Endothelial cell (in vitro differentiated cells): ENCODE measurements at places on chromosomes 6 and 20. TPM values are rescaled to one million over a fixed set of nuclear protein-coding genes. Genes with fewer than 3 reads are reported as not detected.

Gene HLA-DQB1
- 22.0 TPM for total RNA-seq

Gene RAB23
- total RNA-seq, result 8.1 TPM

Gene DDRGK1
- total RNA-seq, result 45.3 TPM

Gene GABRR1
- total RNA-seq, result not detected

Gene SPATA25
- 0.62 TPM for total RNA-seq

Gene APCDD1L
- not detected for total RNA-seq

Gene HDAC2
- 185 TPM for total RNA-seq

Gene GSTA2
- not detected for total RNA-seq

Gene BMP6
- 0.97 TPM for total RNA-seq

Gene REM1
- total RNA-seq, result not detected

DNA sequence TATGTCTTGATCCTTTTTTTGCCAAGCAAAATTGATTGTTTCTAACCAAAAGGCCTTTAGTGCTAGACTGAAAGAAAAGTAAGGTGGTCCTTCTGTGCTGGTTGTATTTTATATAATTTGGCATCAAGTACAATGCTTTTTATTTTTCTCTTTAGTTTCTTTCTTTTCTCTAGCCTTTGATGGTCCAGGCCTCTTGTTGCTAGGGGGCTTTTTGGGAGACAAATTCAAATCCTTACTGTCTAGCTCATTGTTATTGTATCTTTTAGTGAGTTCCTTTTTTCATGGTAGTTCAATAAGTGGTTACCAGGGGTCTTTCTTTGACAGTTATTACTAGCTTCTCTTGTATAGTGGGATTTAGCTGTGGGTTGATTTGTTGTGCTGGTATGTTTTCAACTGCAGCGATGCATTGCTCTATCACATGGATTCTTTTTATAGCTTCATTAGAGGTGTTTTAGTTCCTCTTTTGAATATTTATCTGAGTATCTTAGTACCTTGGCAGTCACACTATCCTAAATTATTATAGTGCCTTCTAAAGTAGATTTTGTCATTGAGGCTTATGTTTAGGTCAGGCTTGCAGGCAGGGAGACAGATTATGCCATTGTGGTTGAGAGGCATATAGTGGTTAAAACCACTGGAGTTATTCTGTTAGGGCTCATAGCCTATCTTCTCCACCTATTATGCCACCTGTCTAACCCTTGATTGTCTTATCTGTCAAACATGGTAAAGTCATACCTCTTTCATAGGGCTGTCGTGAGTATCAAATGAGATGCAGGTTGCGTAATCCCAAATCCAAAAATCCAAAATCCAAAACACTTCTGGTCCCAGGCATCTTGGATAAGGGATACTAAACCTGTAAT lies 49.5 kb downstream of the KCNS1 start:
- no peak for DNase-seq

- DNase-seq, result no peak
Measured at GRCh38 chr6:41489120-41489851, 56.9 kb upstream of the FOXP4 start.

GRCh38 chr6:5115168-5115567 lies 30.0 kb downstream of the PPP1R3G start:
- no peak for DNase-seq

DNA sequence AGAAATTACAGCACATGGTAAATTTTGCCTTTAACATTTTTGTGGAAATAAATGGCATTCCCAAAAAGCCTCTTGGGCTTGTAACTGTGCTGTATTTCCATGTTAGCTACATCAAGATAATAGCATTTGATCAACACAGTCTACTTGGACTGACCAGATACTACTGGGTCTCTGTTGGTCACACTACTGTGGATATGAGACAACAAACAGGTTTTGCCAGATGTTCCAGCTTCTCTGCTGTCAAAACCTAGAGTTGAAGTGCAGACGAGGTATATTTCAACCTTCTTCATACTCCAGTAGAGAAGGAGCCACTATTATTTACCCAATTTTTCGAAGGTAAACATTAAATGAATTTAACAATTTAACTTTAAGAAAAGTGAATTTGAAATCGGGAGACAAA lies 284.7 kb upstream of the CITED2 start:
- no peak for DNase-seq

DNA sequence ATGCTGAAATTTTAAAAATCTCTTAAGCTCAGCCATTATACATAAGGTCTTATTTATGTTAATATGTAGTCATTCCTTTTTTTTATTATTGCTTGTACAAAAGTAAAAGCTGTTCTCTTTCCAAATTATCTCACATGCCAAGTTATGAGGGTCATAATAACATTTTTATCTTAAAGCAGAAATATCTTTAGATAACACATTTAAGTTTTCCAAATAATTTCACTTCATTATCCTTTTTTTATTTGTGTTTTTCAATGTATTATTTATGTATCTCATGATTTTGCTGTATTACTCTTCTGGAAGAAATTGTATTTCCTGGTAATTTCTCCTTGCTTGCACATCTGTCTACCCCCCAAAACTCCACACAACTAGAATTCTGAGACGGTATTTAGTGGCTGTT lies 461.1 kb upstream of the SOX4 start:
- no peak for DNase-seq

- DNase-seq, result no peak
Measured at GRCh38 chr6:8855411-8855810, 420.1 kb upstream of the SLC35B3 start.

DNA sequence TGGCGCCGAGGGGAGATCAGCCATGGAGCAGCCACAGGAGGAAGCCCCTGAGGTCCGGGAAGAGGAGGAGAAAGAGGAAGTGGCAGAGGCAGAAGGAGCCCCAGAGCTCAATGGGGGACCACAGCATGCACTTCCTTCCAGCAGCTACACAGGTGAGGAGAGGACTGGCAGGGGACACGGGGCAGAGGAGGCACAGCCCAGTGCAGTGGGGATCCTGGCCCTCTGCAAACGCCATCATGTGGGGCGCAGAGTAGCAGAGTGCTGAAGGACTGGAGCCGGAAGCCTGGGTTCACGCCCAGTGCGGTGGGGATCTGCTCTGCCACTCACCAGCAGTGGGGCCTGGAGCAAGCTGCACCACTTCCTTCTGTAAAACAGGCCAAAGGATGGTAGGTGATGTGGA lies 41.1 kb upstream of the FANCE start:
- DNase-seq, result no peak

GRCh38 chr6:100846276-100846675 lies 34.9 kb downstream of the ASCC3 start:
- no peak for DNase-seq

DNA sequence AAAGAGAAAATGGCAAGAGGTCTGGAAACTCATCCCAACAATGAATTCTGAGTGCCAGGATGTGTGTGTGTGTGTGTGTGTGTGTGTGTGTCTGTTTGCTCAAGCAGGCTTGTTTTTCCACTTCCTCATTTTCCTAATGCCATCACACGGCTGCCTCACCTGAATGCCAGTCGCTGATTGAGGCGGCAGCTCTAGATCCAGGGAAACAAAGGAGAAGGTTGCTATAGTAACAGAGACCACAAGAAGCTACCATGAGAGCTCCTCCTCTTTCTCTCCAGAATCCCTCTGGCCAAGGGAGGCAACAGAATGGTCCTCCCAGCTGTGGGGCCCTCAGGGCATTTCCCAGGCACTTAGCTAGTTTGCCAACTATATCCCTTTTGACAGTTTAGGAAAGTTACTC lies 241.1 kb upstream of the TSHZ2 start:
- DNase-seq, result peak; percentile 9
